Activated CD8-positive, alpha-beta memory T cell treated with anti-CD3 and anti-CD28 coated beads for 1 hour (primary cell): ENCODE measurements at places on chromosomes 2 and 18.
A peak's percentile ranks its signal among the peaks of the same experiment; 100 is the strongest.

DNA sequence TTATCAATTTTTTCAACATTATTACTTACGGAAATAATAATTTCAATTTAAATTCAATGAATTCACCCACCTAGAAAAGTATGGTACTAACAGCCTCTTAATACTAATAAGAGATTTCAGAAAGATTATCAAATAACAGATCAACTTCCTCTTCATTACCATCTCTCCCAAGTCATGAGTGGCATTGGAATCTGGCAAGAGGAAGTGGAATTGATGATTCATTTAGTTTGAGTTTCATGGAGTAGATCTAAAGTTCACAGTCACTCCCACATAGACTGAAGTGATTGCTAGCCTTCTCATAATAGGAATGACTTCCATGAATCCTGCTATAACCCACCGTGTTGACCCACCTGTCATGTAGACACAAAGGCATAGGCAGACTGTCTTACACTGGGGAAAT is 77.7 kb upstream of the WDR75 start:
- DNase-seq: no peak

DNA sequence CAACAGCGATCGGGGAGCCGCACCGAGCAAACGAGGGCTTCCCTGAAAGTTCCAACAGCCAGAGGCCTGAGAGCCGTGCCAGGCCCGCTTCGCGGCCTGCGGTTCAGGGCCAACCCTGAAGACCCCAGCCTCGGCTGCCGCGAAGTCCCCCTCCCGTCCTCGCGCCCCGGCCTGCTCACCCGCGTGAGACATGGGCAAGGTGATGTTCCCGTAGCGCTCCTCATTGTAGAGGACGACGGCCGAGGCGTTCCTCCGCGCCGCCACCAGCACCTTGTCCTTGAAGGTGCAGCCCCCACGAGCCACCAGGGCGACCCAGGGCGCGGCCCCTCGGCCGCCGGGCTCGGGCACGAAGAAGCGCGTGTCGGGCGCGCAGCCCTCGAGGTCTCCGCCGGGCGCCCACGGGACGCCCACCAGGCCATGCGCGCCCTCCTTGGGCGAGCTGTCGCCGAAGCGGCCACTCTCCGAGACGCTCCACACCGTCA is 510 bp downstream of the RNF149 start:
- no peak for DNase-seq

DNA sequence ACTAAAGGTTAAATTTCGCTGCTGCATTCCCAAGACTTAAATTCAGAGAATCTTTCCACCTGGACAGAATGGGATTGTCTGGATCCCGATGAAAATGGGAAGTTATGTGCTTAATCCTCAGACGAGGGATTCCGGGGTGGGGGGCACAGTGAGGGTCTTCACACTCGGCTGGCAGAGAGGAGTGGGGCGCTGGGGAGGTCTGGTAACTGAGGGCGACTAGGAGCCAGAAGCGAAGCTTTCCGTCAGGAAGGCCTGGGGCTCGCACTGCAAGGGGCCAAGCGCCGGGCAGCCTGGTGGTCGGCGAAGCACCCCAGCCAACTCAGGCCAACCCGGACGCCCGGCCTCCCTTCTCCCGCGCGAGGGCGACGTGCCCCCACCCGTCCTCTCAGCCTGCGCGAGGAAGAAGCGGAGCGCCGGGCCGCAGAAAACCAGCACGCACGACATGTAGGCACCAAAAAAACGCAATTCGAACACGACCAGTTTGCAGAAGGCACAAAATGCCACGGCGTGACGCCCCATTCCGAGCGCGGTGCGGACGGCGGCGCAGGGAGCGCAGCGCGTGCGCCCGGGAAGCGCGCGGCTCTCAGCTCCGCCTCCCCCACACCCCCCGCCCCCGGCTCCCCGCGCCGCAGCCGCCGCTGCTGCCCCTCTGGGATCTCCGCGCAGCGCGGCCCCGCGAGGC is 188.1 kb downstream of the ZEB2 start:
- no peak for DNase-seq

DNA sequence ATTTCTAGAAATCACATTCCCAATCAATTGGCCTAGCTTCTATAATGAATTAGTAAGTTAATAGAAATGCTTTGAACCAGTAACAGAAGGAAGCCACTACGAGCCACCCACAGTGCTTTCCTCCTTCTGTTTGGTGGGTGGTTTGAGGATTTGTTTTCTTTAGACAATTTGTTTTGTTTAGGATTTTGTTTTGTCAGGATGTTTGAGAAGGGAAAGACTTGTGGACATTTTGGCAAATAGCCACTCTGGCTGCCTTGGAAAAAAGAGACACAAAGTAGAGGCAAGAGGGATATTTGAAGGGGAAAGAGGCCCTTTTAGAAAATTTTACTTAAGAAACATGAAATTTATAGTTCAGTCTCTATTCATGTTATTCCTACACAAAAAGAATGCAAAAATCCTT is 47.7 kb downstream of the TANK start:
- no peak for DNase-seq

GRCh38 chr2:129492548-129492947 is 486.9 kb upstream of the RAB6C start:
- no peak for DNase-seq

DNA sequence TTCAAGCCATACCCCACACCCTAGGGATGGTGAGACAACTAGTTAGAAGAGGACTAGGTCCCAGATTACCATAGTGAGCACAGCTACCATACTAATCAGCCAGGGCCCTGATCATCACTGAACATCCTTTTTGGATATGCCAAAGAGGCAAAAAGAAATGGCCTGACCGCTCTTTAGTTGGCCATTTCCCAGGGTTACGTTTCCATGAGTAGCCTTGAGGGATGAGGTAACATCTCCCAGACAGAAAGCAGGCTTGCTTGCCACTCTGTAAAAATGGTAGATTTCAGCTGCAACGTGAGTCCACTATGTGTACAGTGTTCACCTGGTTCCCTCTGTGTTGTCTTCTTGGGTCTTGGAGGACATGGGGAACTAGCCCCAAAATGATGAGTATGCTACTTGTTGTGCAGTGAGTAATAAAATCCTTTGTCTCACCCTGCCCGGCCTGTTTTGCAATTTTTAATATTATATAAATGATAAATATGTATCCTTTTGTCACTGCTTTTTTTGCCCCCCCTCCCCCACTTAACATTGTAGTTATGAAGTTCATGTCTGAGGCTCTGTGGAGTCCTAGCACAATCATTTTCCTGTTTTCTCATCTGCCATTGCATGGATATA is 8.9 kb upstream of the GALM start:
- no peak for DNase-seq

DNA sequence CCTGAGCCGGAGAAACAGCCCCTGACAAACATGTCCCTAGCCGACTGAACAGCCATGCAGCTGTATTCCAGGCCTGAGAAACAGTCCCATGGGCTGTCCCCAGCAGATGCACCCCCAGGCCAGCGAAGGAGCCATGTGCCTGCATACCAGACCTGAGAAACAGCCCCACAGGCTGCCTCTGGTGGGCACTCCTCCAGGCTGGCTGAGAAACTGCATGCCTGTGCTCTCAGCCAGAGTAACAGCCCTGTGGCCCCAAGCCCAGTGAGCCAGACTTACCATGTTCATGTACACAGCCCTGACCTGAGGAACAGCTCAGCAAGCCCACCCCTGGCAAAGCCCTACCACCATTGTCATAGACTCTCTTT is 24.8 kb downstream of the BOLL start:
- no peak for DNase-seq

- no peak for DNase-seq
Measured at GRCh38 chr2:212770240-212770639, 231.6 kb upstream of the ERBB4 start.

DNA sequence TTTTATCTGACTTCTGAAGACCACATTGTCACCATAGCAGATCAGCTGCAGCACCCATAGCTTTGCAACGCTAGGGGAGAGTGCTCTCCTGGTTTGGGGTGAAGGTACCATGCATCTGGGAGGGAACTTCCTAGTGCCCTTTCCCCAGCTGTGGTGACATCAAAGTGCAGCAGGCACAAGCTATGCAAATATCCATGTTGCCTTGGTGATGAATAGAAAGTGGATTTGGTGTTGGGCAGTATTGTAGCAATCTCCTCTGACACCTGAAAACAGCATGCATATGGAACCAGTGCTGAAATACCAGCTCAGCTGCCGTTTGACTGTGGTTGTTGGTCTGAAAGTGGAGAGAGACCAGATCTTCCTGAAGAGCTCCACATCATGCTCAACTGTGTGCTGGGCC is 37.1 kb downstream of the BCL2L11 start:
- no peak for DNase-seq

GRCh38 chr2:27262379-27263286 is at the start of gene SLC30A3:
Gene SLC30A3 (minus strand): TSS chr2:27263047. CDS start chr2:27262906, 141 bp downstream.
- DNase-seq: peak; percentile 17

- no peak for DNase-seq
Measured at GRCh38 chr18:35110554-35111485, 69.6 kb downstream of the MAPRE2 start.

GRCh38 chr2:113240915-113241911 is 37.5 kb downstream of the PAX8 start:
- no peak for DNase-seq

- DNase-seq: no peak
Measured at GRCh38 chr2:55157474-55157884, 74.6 kb downstream of the CLHC1 start.

- no peak for DNase-seq
Measured at GRCh38 chr2:186891185-186891621, 42.2 kb upstream of the ZSWIM2 start.

DNA sequence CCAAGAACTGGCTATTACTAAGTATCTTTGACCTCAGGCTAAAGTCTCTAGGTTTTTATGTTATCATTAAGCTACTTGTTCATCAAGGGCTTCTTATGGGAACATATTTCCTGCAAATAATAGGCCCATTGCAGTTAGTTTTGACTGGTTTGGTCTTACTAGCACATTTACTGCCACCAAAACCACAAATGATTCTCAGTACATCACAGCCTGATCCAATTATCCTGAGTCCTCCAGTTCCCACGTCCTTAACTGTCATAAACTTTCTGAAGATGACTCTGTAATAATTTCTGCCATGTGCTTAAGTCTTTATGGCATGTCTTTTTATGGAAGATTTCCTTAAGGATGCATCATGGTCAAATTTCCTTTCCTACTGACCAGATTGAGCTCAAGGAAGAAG is 123.3 kb upstream of the TANK start:
- no peak for DNase-seq

GRCh38 chr2:23944976-23945375 is 4.7 kb downstream of the UBXN2A start:
- no peak for DNase-seq

- DNase-seq: no peak
Measured at GRCh38 chr18:79195716-79196683, 126.8 kb downstream of the ATP9B start.

DNA sequence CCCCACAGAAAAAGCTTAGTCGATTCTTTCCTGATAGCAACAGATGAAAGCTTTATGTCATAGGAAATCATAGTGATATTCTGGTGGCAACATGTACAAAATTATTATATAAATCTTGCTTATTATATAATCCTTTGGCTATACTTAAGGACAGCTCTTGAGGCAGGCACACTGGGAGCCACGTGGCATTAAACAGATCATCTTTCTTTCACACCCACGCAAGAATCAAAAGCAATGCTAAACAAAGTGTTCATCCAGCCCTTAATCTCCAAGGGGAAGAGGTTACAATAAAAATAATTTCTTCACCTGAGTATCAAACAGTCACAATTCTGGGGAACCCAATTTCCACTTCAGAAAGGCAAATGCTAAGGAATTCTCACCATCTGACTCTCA is 57.8 kb downstream of the CYB5A start:
- no peak for DNase-seq

- DNase-seq: no peak
Measured at GRCh38 chr2:71926876-71927756, 220.5 kb downstream of the CYP26B1 start.

- no peak for DNase-seq
Measured at GRCh38 chr2:100653449-100654035, 90.7 kb downstream of the PDCL3 start.

- no peak for DNase-seq
Measured at GRCh38 chr2:181970160-181970794, 15.4 kb upstream of the PPP1R1C start.

DNA sequence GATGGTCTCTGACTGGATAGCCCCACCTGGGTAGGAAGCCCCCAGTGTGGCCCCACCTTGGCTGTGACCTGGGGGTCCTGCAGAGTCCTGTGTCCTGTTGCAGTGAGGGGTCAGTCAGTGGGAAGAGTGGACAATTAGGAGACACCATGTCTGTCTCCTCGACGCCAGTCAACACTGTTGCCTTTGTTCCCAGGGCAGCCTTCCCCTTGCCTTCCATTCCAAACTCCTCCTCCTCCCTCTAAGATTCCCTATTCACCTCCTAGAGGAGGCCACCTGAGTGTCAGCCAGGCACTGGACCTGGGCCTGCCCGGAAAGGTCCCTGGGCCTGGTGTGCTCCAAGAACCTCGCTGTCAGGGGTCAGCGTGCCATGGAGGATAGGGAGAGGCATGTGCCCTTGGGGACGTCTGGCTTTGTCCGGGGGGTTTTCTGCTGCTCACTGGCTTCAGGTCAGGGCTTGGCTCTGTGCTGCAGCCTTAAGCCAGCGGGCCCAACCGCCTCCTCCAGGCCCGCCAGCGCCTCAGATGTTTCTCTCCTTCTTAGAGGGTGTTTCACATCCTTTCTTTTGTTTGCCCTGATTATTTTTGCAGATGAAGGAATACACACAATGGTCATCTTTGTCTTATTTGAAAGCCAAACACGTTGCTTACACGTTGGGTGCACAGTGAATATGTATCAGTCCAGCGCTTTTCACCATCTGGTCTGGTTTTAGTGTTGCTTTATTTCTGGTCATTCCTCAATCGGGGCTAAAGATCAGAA is 68.9 kb downstream of the HPCAL1 start:
- no peak for DNase-seq

DNA sequence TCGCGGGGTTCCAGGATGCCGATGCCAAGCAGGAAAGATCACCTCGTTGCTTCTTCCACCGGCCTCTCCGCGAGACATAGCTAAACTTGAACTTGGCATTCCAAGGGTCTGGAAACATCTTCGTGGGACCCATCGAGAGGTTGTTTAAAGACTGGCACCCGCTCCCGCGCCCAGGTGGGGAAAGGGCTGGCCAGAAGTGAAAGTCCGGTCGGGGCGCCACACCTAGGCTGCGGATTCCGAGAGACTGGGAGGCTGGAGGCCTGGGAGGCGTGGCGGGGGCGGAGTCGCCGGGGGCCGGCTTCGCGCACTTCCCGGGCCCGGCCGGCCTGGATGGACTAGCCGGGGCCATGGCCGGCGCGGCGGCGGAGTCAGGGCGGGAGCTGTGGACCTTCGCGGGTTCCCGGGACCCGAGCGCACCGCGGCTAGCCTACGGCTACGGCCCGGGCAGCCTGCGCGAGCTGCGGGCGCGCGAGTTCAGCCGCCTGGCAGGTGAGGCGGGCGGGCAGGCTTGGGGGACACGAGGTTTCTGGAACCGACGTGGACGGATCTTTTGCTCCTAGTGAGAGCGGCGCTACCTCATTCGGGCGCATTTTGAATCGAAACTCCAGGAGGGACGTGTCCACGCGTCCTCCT is at the start of gene MOCOS:
Gene MOCOS, plus strand, starts transcription at position 305 of the 633 bp plus-strand sequence. Its CDS starts 43 bp downstream, at position 348.
- DNase-seq: peak; percentile 35

- DNase-seq: no peak
Measured at GRCh38 chr2:41791523-41791922, 256.3 kb upstream of the PKDCC start.

GRCh38 chr2:23826040-23826439 is 100.9 kb downstream of the ATAD2B start:
- DNase-seq: no peak

GRCh38 chr18:26181343-26181826 is 44.9 kb upstream of the TAF4B start:
- no peak for DNase-seq

- DNase-seq: no peak
Measured at GRCh38 chr18:79756143-79756500, 41.6 kb upstream of the KCNG2 start.
